ENCODE measurements at places on chromosomes 11 and 22. TPM values are rescaled to one million over a fixed set of nuclear protein-coding genes. Genes with fewer than 3 reads are reported as not detected.

The OR52B4 gene
- 0.72 TPM for total RNA-seq

The FBXO7 gene
- 102 TPM for total RNA-seq

The TRPM5 gene
- not detected for total RNA-seq

The ZP1 gene
- total RNA-seq = 0.96 TPM

The PGA4 gene
- total RNA-seq = 30.8 TPM

The BAIAP2L2 gene
- not detected for total RNA-seq

The CDON gene
- 50.3 TPM for total RNA-seq

The ADORA2A gene
- total RNA-seq = 0.48 TPM

The ZNF280A gene
- 2.4 TPM for total RNA-seq

The CADM1 gene
- 68.1 TPM for total RNA-seq

GRCh38 chr11:11821899-11822298 lies 19.9 kb upstream of the USP47 start:
- DNase-seq = no peak

DNA sequence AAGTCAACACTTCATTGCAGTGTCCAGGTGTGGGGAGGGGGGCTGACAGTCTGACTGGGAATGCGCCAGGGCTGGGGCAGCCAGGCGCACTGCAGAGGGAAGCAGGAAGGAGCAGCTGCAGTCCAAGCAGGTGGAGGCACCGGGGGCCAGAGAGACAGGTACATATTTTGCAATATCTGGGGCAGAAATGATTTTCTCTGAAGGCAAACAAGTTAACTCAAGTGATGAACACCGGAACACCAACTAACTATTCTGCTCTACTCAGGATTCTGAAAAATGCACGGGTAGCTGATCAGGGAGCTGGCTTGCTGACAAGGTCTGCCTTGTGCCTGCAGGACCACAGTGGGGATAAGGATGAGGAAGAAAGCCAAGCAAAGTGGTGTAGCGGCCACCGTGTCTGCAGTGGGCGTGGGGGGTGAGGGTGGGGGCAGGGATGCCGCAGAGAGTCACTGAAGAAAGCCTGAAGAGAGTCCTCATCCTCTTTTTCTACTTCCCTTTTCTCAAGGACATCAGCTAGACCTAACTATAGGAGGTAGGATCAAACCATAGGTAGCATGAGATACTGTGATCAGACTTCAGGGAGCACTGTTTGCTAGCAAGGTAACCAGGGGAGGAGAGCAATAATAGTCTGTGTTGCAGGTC lies 83.4 kb downstream of the SCN3B start:
- DNase-seq = no peak

- no peak for DNase-seq
These were observed 139.2 kb downstream of the WNT11 start for GRCh38 chr11:76067099-76067498.

DNA sequence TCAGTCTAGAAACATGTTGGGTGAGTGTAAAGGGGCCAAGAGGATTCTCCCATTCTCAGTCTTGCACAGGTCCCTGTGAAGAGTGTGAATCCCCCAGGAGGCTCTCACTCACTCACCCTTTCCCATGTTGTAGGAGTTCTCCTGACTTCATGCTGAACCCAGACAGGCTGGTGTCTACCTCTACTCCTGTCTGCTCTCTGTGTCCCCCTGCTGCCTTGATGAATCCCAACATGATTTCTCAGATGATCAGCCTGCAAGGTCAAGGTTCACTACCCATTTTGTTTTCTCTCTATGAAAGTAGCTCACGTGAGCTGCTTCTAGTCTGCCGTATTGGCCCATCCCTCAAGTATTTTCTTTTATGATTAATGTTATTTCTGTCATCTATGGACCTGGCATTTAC lies 500.6 kb downstream of the ETS1 start:
- no peak for DNase-seq

- no peak for DNase-seq
These were observed 32.2 kb upstream of the MYO18B start for GRCh38 chr22:25709758-25710157.

GRCh38 chr11:65630215-65630614 lies 7.7 kb upstream of the SIPA1 start:
- DNase-seq = no peak

DNA sequence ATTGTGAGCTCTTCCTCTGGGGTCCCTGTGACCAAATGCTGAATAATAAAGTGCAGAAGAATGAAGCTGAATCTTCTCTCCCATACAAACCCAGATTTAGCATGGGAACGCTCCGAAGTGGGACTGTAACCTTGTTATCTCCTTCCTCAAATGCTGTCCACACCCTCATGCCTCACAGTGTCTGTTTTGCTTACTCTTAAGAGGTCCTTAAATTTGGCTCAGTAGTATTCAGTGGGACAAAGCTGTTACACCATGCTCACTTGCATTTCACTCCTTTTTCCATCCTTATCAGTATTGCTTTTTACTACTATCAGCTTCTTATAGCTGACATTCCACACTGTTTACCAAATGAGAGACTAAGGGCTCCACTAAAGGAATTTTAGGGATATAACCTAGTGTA lies 13.8 kb upstream of the AMOTL1 start:
- no peak for DNase-seq

DNA sequence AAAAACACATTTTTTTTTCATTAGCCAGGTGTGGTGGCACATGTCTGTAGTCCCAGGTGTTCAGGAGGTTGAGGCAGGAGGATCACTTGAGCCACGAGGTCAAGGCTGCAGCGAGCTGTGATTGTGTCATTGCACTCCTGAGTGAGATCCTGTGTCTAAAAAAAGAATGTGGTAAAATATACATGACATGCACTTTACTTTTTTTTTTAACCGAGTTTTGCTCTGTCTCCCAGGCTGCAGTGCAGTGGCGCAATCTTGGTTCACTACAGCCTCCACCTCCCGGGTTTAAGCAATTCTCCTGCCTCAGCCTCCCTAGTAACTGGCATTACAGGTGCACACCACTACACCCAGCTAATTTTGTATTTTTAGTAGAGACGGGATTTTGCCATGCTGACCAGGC lies 22.5 kb upstream of the CLDN5 start:
- DNase-seq = no peak

DNA sequence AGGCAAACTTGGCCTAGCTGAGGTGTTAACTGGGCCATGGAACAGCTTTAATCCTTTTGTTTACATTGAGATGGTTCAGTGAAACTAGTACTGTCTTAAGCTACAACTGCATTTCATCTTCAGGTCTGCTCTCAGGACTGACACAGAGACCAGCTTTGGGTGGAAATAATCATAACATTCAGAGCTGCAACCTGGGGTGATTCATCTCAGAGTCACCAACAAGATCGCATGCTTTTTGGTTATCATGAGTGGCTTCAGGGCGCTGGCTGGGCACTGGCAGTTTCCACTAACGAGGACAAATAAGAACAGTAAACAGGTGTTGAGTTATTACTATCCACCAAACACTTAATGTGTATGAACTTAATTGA lies 60.9 kb upstream of the PAX6 start:
- DNase-seq = no peak

- DNase-seq = peak; percentile 73
These were observed 23.7 kb upstream of the CBX7 start for GRCh38 chr22:39176143-39176713.

GRCh38 chr22:29717789-29718188 lies 2.0 kb upstream of the CABP7 start:
- no peak for DNase-seq

DNA sequence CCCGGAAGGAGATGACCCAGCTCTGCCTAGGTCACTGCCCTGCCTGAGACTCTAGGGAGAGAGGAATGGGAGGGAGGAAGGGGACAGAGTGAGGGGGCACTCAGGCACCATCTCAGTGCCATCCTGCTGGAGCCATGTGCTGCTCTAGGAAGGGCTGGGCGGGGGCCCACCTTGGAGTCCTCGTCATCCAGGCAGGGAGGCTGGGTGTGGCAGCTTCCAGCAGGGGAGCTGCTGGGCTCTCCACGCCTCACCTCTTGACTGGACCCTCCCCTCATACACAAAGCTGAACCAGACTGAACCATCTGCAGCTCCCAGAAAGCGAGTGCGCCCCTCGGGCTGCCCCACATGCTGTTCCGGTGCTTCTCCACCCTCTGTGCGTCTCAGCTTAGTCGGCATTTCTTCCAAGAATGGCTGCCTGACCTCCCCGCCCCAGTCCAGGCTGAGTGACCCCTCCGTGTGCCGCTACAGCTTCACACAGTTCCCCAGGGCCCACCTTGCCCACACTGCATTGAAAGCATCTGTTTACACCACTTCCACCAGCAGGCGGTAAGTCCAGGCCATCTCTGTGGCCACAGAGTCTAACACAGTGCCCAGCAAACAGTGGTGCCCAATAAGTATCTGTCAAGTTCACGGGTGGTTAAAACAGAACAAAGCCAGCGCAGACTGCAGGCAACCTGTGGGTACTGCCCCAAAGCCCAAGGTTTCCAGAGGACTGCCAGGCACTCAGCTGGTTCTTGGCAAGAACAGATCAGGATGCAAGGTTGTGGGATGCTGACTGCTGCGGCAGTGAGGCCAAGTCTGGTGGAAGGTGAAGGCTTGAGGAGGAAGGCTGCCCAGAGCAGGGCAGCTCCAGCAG lies 9.4 kb upstream of the TRIM29 start:
- no peak for DNase-seq

GRCh38 chr11:121936781-121937447 lies 179.1 kb downstream of the BLID start:
- no peak for DNase-seq

DNA sequence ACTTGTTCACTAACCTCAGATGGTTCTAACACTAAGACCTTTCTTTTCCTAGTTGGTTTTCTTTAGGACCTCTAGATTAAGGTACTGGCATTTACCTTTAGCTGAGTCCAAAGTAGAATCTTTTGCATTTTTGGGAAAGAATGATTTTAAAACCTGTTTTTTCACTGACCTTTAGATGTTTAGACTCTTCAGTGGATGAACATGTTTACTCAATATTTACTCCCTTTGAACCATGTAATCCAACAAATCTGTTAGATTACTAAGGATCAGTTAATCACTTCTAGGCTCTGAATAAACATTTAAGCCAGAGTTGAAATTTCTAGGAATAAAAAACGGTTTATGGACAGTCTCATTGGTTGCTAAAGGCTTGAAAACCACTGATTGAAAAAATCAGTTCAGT lies 6.2 kb downstream of the TMEM135 start:
- DNase-seq = no peak

DNA sequence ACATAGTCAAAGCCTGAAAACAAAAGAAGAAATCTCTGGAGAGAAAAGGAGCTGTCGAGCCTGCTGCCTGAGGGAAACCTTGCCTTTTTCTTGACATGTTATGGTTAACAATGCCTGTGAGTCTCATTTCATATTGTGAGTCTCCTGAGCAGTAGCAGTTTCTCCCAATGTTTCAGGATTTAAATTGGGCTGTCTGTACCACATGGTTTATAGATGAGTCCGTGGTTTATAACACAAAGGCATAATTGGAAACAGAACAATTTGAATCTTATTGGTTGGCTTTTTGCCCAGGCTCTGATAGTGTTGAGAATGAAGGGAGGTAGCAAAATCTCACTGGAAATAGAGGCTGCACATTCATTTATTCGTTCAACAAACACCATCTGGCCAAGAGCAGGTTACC lies 540.9 kb downstream of the RAB38 start:
- DNase-seq = no peak

- no peak for DNase-seq
These were observed 41.1 kb downstream of the UBASH3B start for GRCh38 chr11:122696662-122697061.

GRCh38 chr11:119664063-119664572 lies 64.9 kb downstream of the NECTIN1 start:
- no peak for DNase-seq

DNA sequence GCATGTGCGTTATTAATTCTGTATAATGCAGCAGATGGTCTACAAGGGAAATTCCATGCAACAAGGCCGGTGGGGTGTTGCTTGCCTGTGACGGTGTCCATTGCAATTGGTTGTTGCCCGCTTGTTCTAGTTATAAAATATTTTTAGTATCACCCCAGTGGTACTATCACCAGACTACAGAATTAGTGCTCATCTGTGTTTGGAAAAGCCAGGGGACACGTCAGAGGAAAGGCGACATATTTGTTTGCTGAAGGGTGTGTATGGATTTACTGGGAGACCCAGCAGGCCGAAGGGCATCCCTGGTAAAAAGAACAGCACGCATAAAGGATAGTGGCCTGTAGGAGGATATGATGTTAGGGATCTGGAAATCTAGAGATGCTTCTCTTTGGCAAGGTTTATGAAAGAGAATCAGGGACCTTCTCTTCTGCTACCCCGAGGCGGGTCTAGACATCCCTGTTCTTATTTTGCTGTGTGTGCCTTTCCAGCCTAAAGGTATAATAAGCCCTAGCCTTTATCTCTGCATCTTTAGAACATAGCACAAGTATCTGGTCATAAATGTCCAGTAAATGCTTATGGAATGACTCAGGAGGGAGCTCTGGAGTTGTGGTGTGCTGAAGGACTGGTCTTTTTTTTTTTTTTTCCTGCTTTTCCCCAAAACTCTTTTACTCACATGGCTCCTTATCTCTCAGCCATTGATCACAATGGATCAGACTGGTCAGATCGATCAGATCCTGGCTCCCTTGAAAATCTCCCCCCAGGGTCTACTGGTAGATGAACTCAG lies 90.9 kb downstream of the LDLRAD3 start:
- peak; percentile 65 for DNase-seq

- peak; percentile 62 for DNase-seq
These were observed 33.7 kb downstream of the TSPAN18 start for GRCh38 chr11:44760477-44760872.

- DNase-seq = no peak
These were observed 319.0 kb downstream of the DDX10 start for GRCh38 chr11:108983636-108984420.
